Bronchial epithelial cell (primary cell): ENCODE measurements at places on chromosomes 11 and 22. TPM values are rescaled to one million over a fixed set of nuclear protein-coding genes. Genes with fewer than 3 reads are reported as not detected.

- no peak for DNase-seq
These were observed 2.1 kb downstream of the CAVIN3 start for GRCh38 chr11:6318204-6318603.

ADAMTS8 gene
- total RNA-seq, result not detected in 2 replicates

BIK gene
- 56.8 and 66.6 TPM in 2 replicates for total RNA-seq

CLTCL1 gene
- total RNA-seq, result 13.7 and 20.2 TPM in 2 replicates

NPAS4 gene
- total RNA-seq, result not detected in 2 replicates
